ENCODE measurements at places on chromosomes 4 and X.

DNA sequence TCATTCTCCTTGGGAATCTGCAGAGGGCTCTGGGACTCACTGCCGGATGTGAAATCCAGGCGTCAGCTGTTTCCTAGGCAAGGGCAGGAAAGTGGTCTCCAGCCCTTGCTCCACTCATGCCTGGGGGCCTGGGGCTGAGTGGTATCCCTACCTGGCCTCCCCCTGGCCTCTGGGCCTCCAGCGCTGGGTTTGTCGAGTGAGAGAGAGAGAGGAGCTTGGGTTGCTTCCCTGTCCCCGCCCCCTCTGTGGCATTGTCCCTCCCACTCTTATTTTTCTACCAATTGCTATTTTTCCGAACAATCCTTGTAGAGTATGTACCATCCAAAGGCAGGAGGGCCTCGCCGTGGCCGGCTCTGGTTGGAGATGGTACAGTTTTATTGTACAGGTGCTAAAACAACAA is 53.1 kb downstream of the ELF4 start:
- DNase-seq = no peak

DNA sequence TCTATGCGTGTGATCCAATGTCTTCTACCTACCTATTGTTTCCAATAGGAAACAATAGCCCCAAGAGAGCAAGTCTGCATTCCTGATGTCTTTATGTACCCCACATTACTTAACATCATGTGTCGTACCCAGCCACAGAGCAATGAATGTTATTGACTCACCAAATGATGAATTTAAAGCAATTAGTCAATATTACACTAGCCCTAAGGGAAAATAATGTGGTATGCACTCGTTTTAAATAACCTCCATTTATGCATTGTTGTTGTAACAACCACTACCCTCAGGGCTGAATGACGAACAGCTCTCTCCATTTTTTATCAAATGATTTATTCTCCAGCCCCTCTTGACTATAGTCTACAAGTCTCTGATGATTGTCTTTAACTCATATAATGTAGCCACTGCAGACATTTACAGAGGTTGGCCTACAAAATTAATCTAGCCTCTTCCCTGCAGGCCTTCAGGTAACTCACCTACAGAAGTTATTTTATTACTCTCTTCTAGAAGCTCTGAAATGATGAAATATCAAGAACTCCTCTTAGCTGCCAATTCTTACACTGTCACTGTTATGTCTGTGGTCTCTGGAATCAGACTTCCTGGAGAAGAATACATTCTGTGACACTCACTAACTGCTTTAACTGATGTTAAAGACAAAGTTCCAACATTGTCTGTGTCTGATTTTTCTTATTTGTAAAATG is 601.7 kb upstream of the GRIA3 start:
- no peak for DNase-seq

DNA sequence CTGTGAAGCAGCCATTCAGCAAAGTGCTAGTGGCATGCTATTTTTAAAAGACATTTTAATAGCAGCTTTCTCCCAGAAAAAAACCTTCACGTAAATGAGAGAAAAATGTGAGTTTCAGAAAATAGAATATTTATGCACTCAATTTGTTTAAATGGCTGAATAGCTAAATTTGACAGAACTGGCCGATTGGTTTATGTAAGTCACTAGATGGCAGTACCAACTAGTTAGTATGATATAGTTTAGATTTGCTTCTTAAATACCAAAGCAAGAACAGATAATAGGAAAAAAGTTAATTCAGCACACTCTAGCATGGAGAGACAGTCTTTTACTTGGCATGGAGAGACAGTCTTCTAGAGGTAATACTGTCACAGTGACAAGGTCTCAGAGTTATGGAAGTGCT is 250.1 kb downstream of the SNCA start:
- DNase-seq = no peak

DNA sequence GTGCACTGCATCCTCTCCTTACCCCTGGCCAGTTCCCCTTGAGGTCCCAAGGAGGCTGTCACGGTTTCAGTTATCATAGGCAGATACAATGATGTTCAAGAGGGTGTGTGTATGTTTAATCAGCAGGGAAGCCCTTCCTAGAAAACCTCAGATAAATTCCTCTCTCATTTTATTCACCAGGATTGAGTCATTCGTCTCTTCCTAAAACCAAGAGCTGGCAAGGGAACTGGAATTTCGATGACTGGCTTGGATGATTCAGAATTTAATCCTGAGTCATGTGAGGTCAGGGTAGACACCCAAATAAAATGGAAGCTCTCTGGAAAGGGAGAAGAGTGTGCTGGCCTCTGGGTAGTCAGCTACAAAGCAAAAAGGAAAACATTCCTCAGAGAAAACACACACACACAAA is 106.2 kb upstream of the RAPGEF2 start:
- DNase-seq = no peak

GRCh38 chrX:22063284-22063683 is 31.2 kb downstream of the PHEX start:
- no peak for DNase-seq

DNA sequence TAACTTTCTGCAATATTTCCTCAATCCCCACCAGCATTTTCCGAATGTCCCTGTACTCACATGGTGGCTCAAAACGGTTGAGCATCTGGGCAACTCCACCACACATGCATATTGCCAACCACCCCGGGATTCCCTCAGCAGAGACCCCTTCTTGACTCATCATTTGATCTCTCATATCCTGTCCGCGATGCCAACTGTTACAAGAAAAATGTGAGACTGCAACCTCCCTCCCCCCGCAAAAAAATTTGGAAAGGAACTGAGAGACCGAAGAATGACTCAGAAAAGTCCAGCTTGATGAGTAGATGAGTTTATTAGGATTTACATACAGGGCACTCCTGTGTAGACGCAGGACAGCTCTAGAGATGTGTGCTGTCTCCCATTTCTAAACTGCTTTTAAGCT is 561.4 kb downstream of the ZIC3 start:
- no peak for DNase-seq

DNA sequence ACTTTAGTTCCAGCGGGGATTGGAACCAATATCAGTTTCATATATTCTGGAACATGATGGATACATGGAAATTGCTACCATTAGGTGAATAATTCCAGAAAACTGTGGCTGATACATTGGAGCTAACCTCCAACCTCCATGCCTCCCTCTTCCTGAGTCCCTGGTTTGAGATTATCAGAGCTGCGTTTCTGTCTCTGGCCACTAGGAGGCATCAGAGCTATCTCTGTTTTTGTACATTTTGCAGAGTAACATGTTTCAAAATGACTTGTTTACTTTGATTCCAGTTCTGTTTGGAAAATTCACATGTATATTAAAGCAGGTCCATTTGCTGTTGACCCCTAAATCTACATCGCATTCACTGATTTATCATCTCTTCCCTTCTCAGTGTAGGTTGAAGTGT is 2.4 kb upstream of the RAB40AL start:
- no peak for DNase-seq

DNA sequence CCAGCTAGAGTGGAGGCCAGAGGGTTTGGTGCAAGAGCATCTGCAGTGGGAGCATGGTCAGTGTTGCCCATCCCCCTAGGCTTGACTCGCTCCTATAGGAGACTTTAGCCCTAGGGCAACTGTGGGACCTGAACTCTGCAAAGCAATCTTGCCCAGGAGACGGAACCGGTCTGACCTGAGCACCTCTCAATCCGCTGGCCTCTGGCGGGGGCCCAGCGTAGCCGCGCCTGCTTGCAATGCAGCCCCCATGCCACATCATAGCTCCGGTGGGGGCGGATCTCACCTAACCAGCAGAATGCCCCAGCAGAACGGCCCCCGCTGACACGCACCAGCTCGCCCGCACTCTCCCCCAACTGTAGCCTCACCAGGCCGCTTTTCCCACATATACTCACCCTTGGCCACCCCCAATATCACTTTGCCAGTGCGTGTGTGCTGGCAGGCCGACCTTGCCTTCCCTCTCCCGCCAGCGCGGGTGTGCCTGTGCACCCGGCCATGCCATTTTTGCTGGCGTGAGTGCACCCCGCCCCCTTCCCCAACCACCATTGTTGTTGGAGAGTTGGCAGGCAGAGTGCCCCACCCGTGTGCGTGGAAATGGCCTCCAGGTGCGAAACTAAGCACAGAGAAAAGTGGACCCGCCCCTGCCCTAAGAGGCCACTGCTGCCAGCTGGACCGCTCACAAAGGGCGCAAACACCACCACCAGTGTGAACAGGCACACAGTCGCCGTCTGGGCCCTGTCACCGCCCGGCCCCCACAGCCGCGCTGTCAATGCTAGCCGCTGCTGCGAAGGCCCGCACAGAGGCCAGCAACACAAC is 5.8 kb downstream of the BEX4 start:
- no peak for DNase-seq

DNA sequence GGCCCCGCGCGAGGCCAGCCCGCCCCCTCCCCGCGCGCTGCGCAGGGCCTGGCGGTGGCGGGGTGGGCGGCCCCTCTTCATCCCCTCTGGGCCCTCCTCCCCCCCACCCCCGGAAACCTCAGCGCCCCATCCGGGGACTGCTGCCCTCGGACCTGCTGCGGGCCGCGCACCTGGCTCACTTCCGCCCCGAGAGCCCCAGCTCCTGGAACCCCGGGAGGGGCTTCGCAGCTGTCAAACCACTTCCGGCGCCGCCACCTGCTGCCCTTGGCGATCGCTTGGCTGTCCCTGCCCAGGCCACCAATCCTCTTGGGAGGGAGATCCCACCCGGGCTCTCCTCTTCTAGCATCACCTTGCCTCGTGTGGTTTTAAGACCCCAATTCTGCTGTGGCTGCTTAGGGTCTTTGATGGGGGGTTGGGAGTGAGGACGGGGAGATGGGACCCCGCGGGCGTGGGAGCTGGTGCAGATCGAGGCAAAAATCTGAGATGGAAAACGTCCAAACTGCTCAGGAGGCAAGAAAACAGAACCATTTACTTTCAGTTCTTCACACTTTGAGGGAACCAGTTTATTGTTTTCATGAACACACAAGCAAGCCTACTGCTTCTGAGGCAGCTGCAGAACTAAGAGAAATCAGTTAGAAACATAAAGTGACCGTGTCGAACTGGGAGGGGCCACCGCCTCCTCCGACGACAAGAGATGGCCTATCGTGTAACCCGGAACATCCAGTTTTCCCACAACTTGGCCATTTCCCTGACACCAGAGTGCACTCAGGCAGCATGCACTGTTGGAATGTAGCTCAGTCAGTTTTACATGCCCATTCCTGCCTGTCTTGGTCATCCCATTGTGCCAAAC is 754 bp downstream of the MTMR1 start:
- DNase-seq = no peak

DNA sequence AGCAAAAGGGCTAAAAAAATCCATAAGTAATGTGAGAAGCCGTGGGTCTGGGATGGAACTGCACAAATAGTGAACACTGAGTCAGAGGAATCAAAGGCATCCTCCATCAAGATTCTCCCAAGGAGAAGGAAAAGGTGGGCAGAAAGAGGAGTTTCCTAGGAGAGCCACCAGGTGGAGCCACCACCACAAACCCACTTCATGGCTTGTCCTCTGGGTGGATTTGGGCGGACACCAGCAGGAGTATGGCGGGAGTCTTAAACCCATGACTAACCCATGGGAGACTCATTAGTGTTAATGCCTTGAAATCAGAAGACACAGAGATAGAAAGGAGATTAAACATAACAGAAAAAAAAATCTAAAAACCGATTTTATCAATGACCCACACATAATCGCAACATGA is 147.7 kb downstream of the SH3KBP1 start:
- no peak for DNase-seq

- DNase-seq = no peak
Observed at GRCh38 chr4:168867128-168867527, 142.9 kb downstream of the CBR4 start.

- DNase-seq = no peak
Observed at GRCh38 chr4:27087306-27088045, 226.8 kb downstream of the STIM2 start.

DNA sequence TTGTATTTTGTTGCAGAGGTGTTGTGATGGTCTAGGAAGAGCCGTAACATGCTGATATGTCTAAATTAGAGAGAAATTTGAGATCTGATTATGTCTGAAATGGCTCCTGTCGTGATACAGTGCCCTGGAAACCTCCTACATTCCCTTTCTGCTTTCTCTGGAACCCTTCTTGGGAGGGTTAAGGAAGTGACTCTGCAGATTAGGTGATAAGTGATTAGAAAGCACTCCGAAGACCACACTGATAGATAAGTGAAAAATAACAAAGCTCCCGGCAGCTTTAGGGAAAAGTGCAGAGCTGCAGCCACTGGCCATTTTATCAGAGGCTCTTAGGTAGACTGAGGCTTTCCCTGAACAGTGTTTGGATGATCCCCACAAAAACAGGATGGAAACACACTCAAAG is 110.6 kb downstream of the MGST2 start:
- DNase-seq = no peak

- DNase-seq = no peak
Observed at GRCh38 chr4:63693321-63693720, 715.9 kb downstream of the TECRL start.

GRCh38 chrX:115709039-115709438 is 148.1 kb downstream of the PLS3 start:
- no peak for DNase-seq

DNA sequence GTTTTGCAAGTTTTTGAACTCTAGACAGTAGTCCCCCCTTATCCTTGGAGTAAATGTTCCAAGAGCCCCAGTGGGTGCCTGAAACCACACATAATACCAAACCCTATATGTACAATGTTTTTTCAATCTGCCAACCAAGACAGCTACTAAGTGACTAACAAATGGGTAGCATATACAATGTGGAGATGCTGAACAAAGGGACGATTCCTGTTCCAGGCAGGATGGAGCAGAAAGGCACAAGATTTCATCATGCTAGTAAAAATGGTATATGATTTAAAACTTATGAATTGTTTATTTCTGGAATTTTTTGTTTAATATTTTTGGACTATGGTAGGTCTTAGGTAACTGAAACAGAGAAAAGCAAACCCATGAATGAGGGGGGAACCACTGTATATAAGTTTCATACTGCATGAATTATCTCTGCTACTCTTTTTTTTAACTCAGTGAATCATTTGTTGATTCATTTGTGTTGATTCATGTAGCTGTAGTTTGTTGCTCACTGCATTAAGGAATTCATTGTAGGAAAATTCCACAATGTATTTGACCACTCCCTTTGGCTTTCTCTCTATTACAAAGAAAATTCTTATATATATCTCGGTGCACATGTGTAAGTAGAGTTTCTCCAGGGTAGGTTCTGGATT is 21.9 kb upstream of the ANXA3 start:
- DNase-seq = no peak

- DNase-seq = no peak
Observed at GRCh38 chr4:154643493-154643892, 31.0 kb upstream of the FGG start.

DNA sequence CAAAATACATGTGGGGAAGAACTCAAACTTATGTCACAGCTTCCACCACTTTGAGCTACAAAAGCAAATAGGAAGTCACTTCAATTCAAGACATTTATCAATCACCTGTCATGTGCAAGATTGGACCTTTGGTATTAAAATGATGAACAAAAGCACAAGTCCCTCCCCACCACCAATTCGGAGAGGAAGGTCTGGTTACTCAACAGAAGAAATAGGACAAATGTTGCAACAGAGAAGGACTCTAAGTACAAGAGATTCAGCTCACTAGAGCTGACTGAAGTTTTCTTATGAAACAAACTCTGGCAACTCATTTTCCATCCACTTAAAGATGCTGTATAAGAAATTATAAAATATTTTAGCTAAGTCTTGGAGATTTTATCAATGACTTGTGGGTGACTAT is 16.0 kb upstream of the MMRN1 start:
- no peak for DNase-seq

Data from stimulated activated CD4-positive, alpha-beta T cell treated with anti-CD3 and anti-CD28 coated beads, TNF-alpha, amount 100 ng/mL, for 4 hours (primary cell).